ENCODE measurements at places on chromosomes 2 and 18.

DNA sequence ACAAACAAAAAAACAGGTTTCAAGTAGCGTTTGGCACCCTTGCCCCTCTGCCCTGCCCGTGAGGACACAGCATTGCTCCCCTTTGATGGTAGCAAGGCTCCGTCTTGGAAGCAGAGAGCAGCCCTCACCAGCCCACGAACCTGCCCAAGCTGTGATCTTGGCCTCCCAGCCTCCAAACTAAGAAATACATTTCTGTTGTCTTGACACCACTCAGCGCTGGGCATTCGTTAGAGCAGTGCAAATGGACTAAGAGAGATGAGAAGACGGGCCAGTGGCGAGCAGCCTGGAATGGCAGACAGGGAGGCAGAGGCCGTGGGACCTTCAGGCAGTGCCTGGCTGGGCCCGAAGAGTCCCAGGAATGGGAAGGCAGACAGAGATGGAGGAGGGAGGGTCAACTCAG, 109.8 kb downstream of the SH3BP4 start:
- no peak for DNase-seq

DNA sequence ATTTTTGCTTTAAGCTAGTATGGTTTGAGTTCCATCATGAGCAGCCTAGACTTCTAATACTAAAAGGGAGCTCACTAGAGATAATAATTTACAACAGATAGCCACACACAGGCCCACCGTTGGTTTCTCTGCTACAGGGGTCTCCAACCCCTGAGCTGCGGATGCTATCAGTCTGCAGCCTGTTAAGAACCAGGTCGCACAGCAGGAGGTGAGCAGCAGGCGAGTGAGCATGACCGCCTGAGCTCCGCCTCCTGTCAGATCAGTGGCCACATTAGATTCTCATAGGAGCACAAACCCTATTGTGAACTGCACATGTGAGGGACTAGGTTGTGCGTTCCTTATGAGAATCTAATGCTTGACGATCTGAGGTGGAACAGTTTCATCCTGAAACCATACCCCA, 150.6 kb downstream of the HRH4 start:
- no peak for DNase-seq

- DNase-seq: no peak
These were observed 32.4 kb downstream of the LRP2 start for GRCh38 chr2:169329688-169330554.

GRCh38 chr2:8416849-8417832, 264.7 kb upstream of the ID2 start:
- DNase-seq: no peak
